ENCODE measurements at places on chromosomes 12 and 14. TPM values are rescaled to one million over a fixed set of nuclear protein-coding genes. Genes with fewer than 3 reads are reported as not detected.

DNA sequence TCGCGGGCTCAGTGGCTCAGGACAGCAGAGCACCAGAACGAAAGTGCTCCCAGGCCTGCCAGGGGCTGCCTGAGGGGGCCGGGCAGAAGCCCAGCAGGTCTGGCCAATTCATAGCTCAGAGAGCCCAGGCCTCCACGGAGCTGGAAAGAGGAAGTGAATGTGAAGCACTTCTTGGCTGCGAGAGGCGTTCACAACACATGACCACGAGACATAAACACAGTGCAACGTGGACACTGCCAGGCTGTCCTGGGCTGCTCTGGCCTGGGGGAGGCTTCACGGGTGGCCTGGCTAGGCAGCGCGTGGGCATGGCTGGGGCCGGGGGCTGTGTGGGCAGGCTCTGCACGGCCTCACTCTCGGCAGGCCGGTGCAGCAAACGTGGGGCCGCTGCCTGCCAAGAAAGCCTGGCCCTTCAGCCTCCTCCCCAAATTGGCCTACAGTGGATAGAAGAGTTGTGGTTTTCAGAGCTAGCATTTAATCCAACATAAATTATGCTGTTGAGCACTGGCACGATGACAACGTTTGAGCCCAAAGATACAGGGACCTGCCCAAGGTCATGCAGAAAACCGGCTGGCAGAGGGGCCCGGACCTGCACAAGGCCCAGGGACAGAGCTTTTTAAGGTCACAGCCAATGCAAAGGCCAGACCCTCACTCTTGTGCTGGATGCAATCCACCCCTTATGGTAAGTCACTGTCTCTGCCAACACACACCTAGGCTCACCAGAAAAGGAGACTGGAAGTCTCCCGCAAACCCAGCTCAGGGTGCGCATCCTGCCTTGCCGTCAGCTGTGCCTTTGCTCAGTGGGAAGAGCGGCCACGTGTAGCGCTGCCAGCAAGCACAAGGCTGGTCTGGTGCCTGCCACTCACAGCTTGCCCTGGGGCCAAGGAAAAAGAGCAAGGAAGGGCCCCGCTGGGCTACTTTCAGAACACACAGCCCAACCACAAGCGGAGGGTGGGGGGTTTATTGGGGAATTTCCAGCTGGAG is 8.6 kb downstream of the SLC25A29 start:
- no peak for DNase-seq

GRCh38 chr14:61622051-61622450 is 73.3 kb upstream of the HIF1A start:
- no peak for DNase-seq

GRCh38 chr14:24630087-24630871 is 3.7 kb downstream of the GZMB start:
- DNase-seq: no peak

Gene LTB4R
- total RNA-seq: 11.9 TPM

DNA sequence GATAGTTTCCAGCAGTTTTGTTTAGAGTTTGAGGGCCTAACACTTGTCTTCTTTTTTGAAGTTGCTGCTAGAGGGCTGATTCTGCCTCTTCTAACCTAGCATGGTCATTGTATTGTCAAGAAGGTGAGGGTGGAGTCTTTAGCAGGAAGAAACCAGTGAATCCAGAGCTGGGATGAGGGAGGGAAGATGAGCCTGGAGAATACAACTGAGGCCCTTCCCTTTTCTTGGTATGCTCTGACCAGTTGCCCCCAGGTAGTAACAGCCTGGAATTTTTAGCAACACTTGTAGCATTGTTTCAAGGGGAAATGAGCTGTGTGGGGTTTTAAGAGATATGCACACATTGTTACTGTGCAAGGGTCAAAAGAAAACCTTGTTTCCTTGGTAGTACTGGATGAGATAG is 9.0 kb downstream of the FLVCR2 start:
- DNase-seq: no peak

DNA sequence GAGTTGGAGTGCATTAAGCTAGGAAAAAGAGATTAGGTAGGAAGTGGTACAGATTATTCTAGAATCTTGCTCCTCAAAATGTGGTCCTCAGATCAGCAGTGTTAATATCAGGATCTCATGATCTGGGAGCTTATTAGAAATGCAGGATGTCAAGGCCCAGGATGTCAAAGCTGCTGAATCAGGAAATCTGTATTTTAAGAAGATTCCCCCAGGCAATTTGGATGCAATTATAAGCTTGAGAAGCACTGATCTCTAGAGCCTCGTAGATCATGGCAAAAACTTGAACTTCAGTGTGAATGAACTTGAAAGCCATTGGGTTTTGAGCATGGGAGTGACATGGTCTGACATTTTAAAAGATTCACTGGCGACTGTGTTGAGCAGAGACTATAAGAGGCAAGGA is 6.6 kb downstream of the NCAPD2 start:
- DNase-seq: no peak

Gene KRT75
- not detected for total RNA-seq

GRCh38 chr14:44657696-44658388 is 150.8 kb upstream of the FSCB start:
- DNase-seq: no peak

Gene RNFT2
- total RNA-seq: 2.1 TPM

Gene RECQL
- 34.1 TPM for total RNA-seq

Gene LRCOL1
- not detected for total RNA-seq

DNA sequence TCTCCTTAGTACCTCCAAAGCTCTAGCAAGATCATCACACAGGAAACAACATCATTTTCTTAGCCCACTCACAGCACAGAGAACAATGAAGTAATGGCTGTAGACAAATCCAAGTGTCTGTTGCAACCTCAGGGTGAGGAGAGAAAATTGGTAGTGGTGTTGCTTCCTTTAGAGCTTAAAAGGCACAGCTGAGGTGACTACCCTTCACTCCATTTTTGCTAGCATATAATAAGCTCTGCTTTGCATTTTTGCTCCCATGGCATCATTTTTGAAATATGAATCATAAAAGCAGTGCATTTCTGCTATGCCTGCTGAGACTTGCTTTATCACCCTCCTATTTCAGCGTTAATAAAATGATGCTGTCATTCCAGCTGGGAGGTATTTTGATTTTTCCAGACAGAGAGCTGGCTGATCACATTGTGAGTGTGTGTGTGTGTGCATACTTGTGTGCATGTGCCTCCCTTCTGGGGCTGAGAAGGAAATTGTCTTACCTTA is 18.5 kb upstream of the PCNX1 start:
- DNase-seq: no peak

DNA sequence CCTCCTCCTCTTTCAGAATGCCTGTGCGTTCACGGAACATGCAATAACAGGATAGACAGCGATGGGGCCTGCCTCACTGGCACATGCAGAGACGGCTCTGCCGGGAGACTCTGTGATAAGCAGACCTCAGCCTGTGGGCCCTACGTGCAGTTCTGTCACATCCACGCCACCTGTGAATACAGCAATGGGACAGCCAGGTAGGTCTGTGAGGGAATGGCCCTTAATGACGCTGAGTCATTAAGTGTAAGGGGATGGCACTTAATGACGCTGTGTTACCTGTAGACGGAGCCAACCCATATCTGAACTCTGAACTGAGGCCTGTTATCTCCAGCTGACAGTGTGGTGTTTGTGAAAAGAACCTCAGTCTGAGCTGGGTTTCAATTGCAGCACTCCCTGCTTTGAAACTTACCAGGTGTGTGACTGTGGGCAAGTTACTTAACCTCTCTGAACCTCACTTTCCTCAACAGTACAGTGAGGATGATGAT is 86.9 kb downstream of the STAB2 start:
- DNase-seq: no peak

DNA sequence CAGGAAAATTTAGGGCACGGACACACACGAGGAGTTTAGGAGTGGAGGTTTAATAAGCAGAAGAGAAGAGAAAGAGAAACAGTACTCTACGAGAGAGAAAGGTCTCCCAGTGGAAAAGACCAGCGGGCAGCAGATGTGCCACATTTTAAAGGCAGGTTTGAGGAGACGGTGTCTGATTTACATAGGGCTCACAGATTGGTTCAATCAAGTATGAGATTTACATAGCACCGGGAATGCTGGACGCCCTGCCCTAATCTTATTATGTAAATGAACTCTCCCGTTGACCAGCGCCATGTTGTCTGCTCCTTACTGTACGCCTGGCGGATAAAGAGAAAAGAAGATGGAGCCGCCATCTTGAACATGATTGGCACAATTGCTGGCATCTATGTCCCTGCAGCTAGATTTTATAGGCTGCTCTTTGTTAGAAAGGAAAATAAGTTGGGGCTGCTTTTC is 17.9 kb downstream of the NFKBIA start:
- DNase-seq: no peak

DNA sequence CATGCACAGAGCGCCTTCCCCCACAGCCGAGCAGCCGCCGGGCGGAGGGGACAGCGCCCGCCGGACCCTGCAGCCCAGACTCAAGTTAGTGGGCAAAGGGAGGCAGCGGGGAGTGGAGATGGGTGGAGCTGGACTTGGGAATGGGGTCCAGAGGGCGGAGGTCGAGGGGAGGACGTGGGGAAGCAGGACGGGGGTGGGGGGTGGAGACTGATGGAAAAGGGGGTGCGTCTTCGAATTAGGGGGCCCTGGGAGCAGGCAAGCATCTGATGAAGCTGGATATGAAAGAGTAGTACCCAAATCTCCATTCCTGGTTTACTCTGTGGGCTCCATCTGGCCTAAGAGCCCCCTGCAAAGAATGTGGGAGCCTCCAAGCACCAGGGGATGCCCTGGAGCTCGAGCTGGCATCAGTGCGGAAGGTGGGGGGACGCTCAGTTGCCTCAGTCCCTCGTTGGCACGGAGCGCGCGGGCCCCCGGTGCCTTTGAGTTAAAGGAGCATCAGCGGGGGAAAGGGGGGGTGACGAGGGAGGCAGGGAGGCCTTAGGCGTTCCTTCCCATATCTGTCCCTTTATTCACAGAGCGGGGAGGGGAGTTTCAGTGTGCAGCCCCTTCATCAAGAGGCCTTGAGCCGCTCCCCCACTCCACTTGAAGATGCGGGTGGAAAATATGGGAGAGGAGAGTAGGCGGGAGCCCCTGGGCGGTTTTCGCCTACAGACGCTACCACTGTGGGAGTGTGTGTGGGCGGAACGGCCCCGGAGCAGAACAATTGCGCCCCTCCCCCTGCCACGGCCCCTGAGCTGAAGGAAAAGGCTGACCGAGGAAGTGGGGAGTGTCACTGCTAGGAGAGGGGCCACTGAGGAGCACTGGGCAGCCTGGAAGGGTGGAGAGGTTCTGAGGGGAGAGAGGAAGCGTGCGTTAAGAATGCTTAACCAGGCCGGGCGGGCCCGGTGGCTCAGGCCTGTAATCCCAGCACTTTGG is 644 bp downstream of the NAB2 start:
- no peak for DNase-seq

Gene KCNH3
- 0.19 TPM for total RNA-seq

DNA sequence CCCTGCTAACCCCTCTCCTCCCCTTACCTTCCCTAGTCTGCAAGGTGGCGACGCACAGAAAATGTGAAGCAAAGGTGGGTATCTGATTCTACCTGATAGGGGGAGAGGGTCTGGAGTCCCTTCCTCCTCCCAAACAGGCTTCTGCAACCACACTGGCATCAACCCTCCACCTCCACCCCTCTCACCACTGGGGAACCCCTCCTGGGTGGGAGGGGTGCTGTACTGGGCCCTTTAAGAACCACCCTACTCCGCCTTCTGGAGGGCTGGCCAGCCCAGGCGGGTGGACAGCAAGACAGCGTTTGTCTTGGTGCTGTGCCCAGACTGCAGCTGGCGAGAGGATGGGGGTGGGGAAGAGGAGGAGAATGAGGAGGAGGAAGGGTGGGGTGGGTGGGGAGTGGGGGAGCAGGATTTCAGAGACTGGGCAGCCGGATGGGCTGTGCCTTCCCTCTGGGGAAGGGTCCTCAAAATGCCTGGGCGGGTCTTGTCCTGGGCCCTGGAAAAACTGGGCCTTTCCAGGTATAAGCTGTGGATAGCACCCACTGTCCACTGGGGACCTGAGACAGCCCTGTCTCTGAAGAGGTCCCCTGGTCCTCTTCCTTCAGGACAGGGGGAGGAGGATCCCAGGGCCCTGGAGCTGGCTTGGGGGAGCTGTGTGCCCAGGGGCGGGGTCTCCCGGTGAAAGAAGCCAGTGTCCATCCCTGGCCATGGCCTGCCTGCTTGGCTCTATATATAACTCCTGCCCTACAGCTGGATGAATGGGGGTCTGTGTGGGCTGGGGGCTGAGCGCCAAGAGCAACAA is 2.8 kb downstream of the TNS2 start:
- DNase-seq: peak; percentile 92

- DNase-seq: no peak
Measured at GRCh38 chr12:95118138-95118787, 44.8 kb upstream of the NR2C1 start.

GRCh38 chr14:74568380-74568649 is 43.7 kb downstream of the LTBP2 start:
- DNase-seq: no peak

GRCh38 chr14:74478996-74479635 is 14.0 kb downstream of the NPC2 start:
- no peak for DNase-seq

Gene IFNG-AS1
- not detected for total RNA-seq

GRCh38 chr12:24997970-24998582 is 49.2 kb upstream of the BCAT1 start:
- no peak for DNase-seq

Gene KLHL33
- total RNA-seq: 0.35 TPM

DNA sequence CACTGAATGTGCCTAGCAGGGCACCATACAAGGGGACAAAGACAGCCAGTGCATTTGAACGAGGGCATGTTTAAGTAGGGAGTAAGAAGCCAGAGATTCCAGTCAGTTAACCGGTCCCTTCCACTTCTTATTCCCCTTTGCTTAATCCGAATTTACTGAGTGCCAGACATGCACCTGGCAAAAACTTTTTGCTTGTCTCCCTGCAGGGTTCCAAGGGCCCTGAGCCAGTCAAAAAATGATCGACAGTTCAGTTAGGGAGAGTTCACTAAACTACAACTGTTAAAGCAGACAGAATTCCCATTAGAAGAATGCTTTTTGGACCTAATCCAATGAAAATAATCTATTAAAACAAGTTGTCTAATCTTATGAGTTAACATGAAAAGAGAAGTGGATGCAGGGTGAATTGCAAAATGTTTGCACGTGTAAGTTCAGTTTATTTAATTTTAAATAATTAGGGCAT is 193.8 kb downstream of the TMTC2 start:
- no peak for DNase-seq

Gene NTN4
- 11.6 TPM for total RNA-seq

Gene ADCY4
- 59.6 TPM for total RNA-seq

Gene TMPRSS12
- not detected for total RNA-seq

Gene TOMM20L
- total RNA-seq: not detected

Gene GALNT16
- total RNA-seq: 14.9 TPM

DNA sequence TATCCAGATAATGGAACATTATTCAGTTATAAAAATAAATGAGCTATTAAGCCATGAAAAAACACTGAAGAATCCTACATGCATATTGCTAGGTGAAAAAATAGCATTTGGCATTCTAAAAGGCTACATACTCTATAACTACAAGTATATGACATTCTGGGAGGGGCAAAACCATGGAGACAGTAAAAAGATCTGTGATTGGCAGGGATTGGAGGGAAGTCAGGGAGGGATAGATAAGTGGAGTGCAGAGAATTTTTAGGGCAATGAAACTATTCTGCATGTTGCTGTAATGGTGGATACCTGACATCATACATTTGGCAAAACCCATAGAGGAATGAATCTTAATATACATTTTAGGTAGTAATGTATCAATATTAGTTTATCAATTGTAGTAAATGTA is 63.1 kb upstream of the SLC38A2 start:
- no peak for DNase-seq

All from mesenteric fat pad (tissue), 1 donor.